ENCODE measurements at places on chromosomes 12 and 14.
A peak's percentile ranks its signal among the peaks of the same experiment; 100 is the strongest.

DNA sequence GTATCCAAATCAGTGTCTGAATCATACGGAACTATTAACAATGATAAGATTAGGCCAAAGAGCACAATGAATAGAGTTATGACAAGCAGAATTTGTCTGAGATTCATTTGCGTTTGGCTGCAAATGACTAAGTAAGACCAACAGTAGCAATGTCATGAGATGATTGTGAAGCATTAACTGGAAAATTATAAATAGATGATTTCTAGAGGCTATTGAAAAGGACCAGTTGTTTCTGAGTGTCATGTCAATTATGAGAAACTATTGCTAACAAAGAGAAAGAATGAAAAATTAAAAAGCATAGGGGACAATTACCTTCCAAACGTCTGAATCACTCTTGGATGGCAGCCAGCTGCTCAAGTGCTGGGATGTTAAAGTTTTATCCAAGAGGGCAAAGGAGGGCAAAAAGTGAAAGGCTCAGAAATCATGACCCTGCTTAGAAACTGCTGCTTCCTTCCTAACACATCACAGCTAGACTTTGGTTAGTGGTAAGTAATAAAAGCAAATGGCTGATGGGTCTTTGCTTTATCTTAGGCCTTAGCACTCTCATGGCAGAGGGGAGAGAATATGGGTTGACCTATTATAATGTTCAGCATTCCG lies 89.0 kb downstream of the AKAP6 start:
- DNase-seq, result no peak

GRCh38 chr12:121441555-121441954 lies 41.6 kb downstream of the RNF34 start:
- DNase-seq, result no peak

DNA sequence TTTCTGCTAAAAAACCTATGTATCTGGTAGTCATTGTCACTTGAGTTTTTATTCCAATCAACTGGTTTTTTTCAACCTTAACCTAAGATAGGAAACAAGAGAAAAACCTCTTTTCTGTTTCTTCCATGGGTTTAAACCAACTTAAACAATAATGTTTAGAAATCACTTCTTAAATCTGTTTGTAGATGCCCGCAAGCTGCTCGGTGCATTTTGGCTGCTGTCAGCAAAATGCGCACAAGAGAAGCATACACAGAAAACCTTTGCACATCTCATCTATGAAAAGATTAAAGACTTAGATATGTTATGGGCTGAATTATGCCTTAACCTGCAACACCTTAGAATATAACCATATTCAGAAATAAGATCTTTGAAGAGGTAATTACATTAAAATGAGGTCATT lies 299.8 kb downstream of the ITPR2 start:
- no peak for DNase-seq

DNA sequence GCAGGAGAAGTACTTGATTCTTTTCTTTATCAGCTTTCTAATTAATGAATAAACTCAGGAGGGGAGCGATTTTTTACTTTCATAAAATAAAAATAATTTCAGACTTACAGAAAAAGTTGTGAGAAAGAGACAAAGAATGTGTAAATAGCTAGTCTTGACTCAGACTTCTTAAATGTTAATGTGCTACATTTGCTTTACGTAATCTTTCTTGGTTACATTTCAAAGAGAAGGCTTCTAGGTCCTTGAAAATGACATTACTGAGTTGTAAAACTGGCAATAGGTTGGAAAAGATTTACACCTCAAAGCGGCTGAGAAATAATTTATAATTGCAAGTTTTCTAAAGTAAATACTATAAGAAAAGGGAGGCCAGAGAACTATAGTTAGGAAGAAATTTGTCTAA lies 28.6 kb downstream of the GABARAPL1 start:
- no peak for DNase-seq

GRCh38 chr14:63421919-63422318 lies 103.2 kb upstream of the GPHB5 start:
- DNase-seq, result no peak

GRCh38 chr14:93207468-93208308 lies 632 bp downstream of the UBR7 start:
- peak; percentile 80 for DNase-seq

GRCh38 chr12:29944269-29945000 lies 160.7 kb upstream of the TMTC1 start:
- DNase-seq, result no peak

DNA sequence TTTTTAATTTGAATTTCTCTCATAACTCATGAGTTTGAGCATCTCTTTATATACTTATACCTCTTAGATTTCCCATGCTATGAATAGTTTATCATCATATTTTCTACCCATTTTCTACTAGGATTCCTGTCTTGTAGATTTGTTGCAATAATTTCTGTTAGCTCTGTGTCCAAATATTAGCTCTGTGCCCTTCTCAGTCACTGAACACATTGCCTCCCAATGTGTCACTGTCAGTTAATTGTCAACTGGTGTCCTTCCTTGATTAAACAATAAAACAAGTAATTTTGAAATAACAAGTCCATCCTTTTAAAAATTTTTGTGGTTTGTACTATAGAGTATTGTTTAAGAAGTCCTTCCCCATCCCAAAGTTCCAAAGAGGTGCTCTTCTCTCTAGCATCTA lies 4.2 kb upstream of the PAH start:
- DNase-seq, result no peak

DNA sequence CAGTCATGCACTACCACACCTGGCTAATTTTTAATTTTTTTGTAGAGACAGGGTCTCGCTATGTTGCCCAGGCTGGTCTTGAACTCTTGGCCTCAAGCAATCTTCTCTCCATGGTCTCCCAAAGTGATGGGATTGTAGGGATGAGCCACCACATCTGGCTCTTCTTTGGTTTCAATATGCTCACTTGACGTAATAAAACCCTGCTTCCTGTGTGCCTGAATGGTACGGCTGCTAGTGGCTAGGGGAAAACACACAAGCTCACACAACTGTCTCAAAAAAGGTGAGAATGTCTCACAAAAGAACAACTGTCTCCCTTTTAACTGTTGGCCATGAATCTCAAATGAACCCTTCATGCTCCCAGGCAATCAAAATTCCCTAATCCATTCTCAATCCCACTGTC lies 15.0 kb downstream of the C1S start:
- no peak for DNase-seq

GRCh38 chr14:75539561-75540478 lies 17.6 kb downstream of the BATF start:
- DNase-seq, result no peak

GRCh38 chr12:92604786-92605185 lies 98.0 kb upstream of the PLEKHG7 start:
- no peak for DNase-seq

GRCh38 chr12:56449622-56449984 lies 377 bp upstream of the TIMELESS start:
- DNase-seq, result no peak

GRCh38 chr12:102781117-102781516 lies 135.9 kb downstream of the PAH start:
- no peak for DNase-seq

DNA sequence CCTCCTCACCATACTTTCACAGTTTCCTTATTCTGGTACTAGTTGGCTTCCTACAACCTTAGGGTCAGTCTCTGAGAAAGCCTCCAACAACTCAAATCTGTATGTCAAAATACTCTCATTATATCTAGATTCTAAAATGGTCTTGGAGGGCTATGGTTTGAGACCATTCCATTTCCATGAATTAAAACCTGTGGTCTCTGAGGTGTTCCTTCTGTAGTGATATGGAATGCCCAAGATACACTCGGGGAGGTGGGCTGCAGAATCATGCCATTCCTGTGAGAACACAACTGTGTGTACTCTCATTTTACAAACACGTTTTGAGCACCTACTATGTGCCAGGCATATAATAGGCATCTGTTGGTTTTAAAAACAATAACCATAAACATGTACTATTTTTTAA lies 74.0 kb downstream of the FERMT2 start:
- no peak for DNase-seq

- no peak for DNase-seq
Observed at GRCh38 chr12:87039536-87039935, 783.3 kb upstream of the MGAT4C start.

DNA sequence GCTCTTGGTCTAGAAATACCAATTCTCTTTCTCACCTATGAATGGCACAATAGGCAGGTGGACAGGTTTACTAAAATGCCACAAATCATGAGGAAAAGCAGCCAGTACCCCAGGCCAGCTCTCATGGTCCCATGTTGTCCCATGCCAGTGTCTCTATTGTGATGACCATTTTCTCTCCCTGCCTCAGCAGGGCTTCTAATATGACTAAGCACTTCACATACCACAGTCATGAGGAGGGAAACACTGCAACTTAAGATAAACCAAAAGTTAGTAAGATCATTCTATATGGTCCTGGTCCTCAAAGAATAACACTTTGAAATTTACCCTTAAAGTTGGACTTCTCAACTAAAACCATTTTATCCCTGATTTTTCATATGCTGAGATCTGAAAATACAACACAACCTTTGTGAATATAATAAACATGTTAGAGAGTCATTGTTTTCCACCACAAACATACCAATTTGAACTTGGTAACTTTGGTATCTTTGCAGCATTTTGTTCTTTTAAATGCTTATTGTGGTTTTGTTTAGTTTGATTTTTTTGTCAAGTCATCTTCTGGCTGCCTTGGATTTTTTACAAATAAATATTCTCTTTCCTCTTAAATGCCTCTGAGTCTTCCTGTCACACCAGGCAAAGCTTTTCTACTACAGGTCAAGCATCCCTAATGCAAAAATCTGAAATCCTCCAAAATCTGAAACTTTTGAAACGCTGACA lies 3.6 kb downstream of the TTC5 start:
- no peak for DNase-seq

DNA sequence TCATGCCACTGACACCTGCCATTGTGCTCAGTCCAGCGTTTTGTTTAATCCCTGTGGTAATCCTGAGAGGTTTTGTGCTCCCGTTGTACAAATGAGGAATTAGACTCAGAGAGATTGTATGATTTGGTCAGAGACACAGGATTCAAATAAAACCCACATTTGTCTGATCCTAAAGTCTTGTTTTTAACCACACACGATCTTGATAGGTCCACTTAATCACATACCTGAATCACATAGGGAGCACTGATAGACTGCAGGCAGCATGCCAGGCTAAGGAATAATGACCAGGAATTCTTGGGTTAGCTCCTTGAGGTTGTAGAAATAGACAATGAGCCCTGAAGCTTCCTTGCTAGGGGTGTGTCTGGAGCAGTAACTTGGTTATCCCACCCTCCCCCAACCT lies 202.6 kb upstream of the RGS6 start:
- DNase-seq, result no peak

DNA sequence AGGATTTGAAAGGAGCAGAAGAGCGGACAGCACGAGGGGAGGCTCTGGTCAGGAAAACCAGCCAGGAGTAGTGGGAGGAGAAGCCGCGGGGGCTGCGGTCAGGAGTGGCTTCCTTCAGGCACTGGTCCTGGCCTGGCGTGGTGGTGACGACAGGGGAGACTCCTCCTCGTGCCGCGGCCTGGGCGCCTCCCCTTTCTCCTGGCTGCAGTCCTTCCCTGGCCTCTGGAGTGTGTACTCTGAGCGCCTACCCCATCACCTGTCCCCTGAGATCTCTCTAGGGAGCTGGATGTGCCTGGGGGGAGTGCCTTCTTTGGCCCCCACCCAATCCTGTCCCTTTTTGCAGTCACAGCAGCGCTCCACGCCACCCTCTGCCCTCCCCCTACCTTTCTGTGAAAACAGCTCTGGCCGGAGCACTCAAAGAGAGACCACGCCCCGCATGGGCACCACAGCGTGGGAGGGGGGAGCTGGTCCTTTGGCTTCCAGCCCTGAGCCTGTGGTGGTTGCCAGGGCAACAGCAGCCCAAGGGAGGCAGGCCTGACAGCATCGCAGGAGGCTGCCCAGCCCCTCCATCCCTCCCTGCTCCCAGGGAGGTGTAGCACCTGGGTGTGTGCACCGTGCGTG lies 125.9 kb downstream of the CALM1 start:
- peak; percentile 71 for DNase-seq

GRCh38 chr12:102484017-102484416 lies 3.7 kb upstream of the IGF1 start:
- no peak for DNase-seq

GRCh38 chr14:50795909-50796308 lies 35.1 kb downstream of the NIN start:
- DNase-seq, result no peak
